ENCODE measurements at places on chromosomes 7 and 10. TPM values are rescaled to one million over a fixed set of nuclear protein-coding genes. Genes with fewer than 3 reads are reported as not detected.

DNA sequence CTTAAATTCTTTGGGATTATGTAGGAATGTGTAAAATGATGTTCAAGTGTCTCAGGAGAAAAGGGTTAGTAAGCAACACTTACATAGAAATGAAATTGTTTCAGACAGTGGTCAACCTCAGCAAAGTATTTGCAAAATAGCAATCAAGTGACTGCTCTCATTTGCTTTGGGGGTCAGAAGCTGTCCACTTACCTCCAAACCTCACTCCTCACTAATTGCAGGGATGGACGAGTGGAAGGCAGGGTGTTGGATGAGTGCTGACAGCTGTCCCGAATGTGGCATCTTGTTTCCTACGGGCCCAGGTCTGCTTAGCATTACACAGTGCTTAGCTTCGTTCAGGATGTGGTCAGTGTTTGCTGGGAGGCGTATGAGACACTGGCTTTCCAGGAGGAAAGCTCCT, 437.0 kb downstream of the SUGCT start:
- DNase-seq: no peak

- DNase-seq: no peak
Observed at GRCh38 chr7:71766016-71766415, 634.1 kb downstream of the GALNT17 start.

DNA sequence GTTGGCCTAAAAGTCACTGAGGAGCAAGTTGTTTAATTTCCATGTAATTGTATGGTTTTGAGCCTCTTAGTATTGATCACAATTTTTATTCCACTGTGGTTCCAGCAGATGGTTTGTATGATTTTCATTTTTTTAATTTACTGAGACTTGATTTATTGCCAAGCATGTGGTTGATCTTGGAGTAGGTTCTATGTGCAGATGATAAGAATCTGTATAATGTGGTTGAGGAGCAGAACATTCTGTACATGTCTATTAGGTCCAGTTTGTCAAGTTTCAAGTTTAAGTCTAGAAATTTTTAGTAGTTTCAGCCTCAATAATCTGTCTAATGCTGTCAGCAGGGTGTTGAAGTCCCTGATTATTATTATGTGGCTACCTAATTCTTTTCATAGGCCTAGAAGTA, 22.7 kb upstream of the ZWINT start:
- no peak for DNase-seq

GRCh38 chr7:149444287-149444686, 16.6 kb downstream of the ZNF777 start:
- no peak for DNase-seq

GRCh38 chr7:6248581-6248980, 23.8 kb downstream of the CYTH3 start:
- DNase-seq: no peak

ERVW-1 gene
- not detected for total RNA-seq

OR13A1 gene
- total RNA-seq: not detected

DNA sequence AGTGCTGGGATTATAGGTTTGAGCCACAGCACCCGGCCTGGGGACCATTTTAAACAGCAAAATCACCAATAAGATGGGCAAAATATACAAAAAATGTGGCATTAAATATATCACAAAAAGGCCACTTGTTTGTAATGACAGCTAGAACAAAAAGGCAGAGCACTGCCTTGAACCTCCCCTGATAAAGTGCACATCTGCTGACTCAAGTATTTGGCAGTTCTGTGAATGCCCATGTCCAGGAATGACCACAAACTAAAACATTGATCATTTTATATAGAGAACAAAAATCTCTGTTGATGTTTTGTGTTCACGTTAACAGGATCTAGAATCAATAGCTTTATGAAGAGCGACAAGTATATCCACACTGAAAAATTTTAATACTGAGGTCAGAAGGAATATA, 21.5 kb downstream of the HERC4 start:
- no peak for DNase-seq

DNA sequence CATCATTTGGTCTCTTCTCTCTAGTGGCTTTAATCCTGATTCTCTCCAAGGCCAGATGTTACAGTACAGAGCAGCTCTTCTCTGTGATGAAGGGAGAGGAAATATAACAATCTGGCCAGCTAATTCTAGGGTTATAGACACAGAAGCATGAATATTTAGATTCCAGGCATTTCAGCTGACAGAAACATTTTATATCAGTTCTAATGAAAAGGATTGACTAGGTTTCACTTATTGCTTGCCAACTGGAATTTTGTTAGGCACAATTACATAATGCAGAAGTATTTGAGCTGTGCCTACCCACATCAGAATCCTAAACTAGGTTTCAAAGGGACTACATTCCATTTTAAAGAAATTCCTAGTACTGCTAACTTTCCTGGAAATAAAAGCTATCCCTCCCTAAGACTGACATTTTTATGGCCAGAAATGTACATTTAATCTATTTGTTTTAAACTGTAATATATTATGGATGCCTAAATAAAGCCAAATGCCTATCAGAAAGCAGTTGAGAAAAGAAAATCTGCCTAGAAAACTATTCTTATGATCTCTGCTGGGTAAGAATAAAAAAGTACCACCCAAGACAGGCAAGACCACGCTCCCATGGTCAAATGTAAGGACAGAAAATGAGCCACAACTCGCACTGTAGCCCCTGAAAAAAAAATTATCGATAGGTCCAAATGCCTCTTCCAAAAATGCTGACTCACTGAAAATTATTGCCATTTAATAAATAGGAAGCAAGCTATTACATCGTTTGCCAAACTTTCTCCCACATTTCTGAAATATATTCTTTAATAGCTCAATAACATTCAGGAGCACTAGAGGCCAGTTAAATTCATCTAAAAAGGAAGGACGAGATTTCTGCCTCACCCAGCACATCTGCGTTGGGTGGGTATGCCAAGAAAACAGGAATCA, 498.1 kb downstream of the KCNMA1 start:
- DNase-seq: no peak

PDE6C gene
- not detected for total RNA-seq

DNA sequence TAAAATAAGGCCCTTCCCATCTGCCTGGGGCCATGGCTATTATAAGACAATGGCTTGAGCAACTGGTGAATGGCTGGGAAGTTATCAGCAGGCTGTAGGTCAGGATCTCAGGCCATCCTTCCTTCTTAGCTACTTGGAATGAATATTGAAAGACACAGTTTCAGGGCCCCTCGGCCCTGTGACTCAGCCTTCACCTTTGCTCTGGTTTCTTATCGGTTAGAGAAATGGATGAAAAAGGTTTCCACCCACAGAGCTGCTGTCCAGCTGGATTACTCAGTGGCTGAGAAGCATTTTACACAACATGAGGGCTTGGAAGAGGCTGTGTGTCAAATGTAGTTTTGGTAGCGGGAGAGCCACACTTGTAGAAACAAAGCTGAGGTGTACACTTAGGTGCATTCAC, 9.4 kb downstream of the ACSL5 start:
- no peak for DNase-seq

DNA sequence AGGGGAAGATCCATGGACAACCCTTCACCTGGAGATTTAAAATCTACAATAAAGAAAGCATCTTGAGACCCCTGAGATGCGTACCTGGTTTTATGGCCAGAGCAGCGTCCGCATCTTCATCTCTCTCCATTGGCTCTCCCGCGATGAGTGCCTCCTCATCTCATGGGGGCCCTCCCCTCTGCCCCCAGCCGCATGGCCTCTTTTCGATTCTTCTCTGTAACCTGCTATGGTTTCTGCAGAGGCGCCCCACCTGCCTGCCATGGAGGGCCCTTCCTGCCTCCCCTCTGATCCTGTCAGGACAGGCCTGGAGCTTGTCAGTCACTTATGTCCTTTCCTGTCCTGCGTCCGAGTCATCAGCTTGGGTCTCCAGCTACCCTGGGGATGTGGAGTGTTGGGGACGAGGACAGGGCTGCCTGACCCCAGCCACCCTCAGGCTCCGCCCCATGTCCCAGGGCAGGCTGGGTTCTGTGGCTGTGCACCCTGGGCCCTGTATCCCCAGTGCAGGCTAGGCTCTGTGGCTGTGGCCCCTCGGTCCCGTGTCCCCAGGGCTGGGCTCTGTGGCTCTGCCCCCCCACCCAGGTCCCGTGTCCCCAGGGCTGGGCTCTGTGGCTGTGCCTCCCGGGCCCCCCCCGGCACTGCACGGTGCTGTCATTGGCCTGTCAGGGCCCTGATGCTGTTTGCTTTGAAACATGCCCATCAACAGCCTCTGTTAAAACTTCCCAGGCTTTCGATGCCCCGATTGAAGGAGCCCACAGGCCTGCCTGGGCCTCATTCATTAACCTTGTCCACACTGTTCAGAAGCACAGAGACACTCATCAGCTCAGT, 99.8 kb downstream of the WDR37 start:
- peak; percentile 77 for DNase-seq

GRCh38 chr7:107160389-107160788, 8.4 kb upstream of the HBP1 start:
- no peak for DNase-seq

DNA sequence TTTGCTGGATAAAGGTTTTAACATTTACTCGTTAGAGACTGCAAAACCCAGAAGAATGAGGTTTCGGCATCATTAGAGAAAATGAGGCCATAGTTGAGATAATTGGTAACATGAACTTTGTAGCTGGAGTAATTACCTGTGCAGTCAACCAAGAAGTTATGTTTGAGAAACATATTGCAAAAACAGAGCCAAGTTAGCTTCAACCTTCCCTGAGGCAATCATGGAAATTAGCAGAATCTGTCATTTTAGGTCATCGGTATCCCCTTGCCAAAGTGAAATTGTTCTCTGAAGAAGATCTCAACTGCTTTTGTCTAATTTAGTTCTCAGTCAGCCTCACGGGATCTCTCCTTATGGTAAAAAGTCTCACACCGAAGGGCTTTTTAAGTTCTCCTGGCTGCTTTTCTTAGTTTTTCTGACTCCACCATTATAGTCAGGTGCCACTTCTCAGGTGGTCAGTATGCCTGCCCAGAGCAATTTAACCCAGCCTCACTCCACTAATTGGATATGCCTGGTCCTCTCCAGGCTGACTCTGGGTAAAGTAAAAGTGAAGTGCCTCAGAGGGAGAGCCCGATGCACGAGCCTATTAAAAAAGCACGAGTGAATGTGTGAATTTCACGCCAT, 52.5 kb downstream of the NRCAM start:
- no peak for DNase-seq

DNA sequence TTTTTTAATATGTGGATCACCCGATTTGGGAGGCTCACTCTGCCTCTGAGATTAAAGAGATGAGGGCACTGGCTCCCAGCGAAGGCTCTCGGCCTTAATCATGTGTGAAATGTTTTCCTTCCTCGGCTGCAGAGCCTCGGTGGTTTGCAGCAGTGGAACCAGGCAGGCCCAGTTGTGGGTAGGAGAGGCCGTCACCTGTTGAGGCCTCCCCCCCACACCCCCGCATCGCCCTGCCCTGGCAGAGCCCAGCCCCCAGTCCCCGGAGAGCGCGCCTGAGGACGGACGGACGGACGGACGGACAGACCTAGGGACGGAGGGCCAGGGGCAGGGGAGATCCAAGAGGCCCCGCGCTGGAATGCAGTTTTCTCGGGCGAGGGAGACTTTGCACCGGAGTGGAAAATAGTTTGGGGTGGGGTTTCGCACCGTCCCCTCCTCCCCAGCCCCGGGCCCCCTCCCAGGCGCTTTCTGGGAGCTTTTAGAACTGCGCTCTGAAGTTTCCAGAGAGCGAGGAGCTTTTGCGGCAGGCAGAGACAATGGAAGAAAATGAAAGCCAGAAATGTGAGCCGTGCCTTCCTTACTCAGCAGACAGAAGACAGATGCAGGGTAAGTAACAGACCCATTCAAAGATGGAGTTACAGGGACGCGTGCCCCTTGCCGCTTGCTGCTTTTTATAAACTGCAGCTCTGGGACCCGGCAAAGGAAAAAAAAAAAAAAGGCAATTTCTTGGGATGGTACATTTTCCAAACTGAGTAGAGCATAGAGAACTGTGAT, at the start of gene KIAA1217:
KIAA1217 (plus strand) TSS at position 478 of the 771 bp plus-strand sequence; CDS start at position 534, 56 bp downstream.
- DNase-seq: no peak

- no peak for DNase-seq
Observed at GRCh38 chr7:13197501-13197900, 510.1 kb downstream of the ARL4A start.

GRCh38 chr7:34463830-34464229, 194.2 kb upstream of the NPSR1 start:
- DNase-seq: no peak

DNA sequence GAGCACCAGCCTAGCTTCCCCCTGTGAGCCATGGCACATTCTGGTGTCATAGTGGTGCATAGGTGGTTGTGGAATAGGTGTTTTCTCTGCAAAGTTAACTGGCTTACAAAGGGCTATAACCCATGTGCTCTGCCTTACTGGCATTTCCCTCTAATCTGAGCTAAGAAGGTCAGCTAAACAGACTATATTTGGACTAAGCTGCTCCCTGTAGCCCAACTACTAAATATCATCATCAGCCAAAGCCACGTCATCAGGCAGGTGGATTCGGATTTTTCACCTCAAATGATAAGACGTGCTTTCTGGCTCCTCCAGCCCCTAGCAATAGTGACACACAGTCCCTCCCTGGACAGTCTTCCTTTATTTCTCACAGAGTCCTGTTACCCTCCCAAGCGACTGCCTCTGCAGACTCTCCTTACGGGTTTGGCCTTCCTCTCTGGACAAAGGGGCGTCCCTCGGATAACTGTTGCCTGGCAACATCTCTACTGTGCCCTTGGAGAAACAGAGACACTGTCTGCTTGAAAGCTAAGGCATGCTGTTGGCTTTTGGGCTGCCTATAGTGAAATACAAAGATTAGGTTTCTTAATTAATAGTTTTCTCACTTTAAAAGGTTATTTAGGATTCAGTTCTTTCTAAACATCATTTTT, 9.1 kb downstream of the SLC13A4 start:
- DNase-seq: no peak

DNA sequence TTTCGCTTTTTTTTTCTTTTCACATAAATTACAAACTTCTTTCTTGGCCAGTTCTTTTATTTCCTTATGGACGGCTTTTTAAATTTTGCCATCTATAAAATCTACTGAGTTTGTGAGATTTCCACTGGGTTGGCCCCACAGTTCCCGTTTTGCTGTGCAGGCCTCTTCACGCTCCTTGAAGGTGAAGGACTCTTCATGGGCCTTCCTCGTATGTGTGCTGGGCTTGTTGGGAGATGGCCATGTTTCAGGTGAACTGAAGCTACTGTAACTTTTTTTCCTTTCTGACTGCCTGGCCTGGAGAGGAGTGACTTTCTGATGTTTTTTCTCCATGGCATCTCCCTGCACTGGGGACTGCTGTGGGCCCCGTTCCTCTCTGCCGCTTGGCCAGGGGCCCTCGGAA, 262.4 kb downstream of the COBL start:
- DNase-seq: no peak
